Stimulated activated CD4-positive, alpha-beta T cell treated with anti-CD3 and anti-CD28 coated beads, Interleukin-2, amount 100 ng/mL, for 4 hours (primary cell): ENCODE measurements at places on chromosomes 7 and 10.

DNA sequence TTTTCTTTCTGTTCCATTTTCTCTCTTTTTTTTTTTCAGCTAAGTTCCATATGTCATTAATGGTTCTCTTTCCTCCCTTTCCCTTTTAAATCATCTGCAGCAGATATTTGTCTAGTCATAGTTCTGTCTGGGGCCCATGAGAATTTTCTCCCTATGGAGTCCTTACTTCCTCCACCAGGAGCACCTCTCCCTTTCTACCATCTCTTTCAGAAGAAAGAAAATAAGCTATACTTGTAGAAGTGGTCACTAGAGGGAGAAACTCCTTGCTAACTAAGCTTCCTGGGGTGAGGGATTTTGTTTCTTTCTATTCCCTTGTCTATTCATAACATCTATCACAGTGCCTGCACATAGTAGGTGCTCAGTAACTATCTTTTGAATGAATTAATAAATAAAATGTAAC is 230.2 kb upstream of the HPS1 start:
- DNase-seq, result no peak

DNA sequence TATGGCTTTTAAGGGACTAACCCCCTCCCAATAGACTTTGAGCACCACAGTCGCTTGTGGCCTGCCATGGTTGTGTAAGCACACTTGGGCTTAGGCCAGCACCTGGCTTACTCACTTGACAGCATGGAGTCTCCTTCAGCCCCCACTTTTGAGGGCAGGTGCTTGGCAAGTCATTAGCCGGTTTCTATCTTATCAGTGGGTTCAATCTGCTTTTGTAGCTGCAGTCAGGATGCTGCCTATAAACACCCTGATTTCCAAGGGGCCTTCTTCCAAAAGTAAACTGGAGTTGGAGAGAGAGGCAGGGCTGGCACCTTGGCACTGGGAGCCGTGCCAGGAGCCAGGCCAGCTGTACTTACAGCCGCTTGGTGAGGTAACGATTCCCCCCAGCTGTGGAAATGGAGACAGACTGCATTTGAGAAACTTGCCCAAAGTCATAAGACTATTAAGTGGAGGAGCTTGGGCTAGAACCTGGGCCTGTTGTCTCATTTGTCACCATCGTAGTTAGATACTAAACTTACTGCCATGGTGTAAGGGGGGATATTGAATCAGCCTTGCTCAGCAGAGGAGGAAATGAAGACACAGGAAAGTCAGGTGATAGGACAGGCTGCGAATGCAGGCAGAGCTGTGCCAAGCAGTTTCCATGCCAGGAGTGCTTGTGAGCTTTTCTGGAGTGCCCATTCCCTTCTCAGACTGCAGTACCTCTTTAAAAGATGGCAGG is 92.2 kb upstream of the EFCAB10 start:
- DNase-seq, result no peak

GRCh38 chr7:78179827-78180477 is 381.4 kb downstream of the PHTF2 start:
- no peak for DNase-seq

GRCh38 chr7:34064519-34065158 is 159.3 kb downstream of the BMPER start:
- DNase-seq, result no peak

DNA sequence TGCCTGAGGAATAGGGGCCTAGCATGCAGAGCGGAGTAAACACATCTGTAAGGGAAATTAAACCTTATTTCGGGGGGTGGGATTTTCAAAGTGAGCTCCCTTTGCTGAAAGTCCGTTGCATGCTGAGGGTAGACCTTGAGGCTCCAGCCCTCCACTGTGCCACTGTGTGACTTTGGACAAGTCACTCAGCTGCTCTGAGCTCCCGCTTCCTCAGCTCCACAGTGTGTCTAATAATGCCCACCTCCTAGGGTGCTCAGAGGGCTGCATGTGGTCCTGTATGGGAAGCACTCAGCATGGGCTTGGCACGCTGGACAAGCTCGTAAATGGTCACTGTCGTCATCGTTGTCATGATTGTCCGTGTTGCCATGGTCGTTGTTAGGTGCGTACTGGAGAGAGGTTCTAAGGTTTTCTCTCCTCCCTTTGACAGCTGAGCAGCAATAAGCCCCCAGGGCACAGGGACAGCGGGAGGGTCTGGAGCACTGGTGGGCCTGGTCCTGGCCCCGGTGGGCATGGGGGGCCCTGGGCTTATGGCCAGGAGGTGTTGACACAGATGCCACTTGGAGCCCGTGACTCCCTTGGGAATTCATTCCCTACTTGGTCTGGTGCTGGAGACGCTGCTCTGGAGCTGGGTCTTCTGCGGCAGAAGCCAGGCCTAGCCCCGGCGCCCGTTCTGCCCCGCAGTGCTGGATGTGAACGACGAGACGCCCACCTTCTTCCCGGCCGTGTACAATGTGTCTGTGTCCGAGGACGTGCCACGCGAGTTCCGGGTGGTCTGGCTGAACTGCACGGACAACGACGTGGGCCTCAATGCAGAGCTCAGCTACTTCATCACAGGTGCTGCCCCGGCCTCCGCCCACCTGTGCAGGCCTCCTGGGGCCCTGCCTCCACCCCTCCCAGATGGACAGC is 13.1 kb downstream of the C10orf105 start:
- no peak for DNase-seq

DNA sequence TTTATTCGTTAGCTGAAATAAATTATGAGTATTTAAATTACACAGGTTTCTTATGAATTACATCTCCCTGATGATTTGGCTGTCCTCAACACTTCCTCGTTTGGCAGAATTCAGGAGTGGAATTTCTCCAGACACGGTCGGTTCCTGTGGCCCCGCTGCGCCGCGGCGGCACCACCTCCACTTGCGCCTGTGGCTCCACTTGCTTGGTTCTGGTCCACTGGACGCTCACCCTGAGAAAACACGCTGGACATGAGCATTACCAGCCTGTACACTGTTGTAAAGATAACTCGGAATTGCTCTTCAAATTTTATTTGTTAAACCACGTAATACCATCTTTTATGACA is 85.3 kb downstream of the ZNF33B start:
- DNase-seq, result no peak

GRCh38 chr10:60735244-60735643 is 43.0 kb upstream of the CDK1 start:
- no peak for DNase-seq

DNA sequence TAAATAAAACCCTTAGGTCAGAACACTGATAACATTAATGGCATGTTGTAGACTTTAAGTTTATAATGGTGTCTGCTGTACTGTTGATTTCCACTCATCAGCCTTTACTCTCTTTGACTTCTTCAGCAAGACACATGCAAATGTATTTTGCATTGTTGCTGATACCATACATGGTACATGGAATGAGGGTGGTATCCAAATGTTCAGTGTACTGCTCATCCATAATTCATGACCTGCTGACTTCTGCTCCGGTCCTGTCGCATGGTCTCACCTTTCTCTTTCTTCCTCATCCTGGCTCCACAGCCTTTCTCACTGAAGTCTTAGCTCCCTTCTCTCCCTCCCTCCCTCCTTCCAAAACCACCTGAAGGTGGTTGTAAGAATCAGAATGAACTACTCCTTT is 4.7 kb upstream of the CUBN start:
- no peak for DNase-seq

DNA sequence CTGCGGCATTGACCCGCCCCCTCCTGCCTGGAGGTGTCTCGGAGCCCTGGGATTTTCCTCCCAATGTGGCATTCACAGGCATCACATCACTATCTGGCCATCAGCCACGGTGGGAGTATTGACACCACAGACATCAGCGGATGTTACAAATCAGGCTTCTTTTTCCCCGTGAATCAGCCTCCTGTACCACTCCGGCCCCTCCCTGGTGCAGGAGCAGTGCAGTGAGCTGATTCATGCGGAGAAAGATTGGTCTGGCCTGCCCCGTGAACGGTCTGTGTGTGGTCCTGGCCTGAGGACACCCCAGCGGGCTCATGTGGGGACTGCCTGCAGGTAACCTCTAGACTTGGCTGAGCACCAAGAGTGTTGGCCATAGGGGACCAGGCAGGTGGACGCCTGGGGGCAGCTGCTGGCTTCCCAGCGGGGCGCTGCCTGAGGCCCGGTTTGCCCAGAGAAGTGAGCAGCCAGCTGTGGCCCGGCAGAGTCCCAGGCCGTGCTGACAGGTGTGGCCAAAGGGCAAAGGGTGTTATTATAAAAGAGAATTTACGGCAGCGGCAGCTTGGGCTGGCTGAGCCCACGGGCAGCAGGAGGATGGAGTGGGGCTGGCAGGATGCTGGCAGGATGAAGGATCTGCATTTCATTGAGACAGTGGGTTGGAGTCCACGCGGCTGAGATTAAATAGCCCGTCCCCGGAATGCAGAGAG is 32.1 kb upstream of the GNA12 start:
- no peak for DNase-seq

- no peak for DNase-seq
Observed at GRCh38 chr10:93991114-93991513, 2.6 kb upstream of the PLCE1 start.

GRCh38 chr7:155298288-155298833 is 683 bp downstream of the INSIG1 start:
- DNase-seq, result no peak

DNA sequence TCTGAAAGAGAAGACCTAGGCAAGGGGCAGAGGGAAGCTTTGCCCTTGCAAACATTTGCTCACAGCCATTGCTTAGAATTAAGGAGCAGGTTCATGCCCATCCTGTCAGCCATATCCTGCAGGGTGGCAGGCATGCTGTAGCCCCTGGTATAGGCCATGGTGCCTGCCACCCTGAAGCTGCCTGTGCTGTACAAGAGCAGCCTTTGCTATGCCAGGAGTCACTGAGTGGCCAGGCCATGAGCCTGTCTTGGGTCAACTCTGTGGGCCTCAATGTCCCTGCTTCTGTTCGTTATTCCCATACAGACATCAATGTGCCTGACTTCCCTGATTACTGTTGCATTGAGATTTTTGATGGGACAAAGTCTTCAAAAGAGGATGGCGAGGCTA is 368 bp upstream of the SVOPL start:
- DNase-seq, result no peak

GRCh38 chr10:132328738-132329137 is 3.3 kb upstream of the LRRC27 start:
- no peak for DNase-seq

DNA sequence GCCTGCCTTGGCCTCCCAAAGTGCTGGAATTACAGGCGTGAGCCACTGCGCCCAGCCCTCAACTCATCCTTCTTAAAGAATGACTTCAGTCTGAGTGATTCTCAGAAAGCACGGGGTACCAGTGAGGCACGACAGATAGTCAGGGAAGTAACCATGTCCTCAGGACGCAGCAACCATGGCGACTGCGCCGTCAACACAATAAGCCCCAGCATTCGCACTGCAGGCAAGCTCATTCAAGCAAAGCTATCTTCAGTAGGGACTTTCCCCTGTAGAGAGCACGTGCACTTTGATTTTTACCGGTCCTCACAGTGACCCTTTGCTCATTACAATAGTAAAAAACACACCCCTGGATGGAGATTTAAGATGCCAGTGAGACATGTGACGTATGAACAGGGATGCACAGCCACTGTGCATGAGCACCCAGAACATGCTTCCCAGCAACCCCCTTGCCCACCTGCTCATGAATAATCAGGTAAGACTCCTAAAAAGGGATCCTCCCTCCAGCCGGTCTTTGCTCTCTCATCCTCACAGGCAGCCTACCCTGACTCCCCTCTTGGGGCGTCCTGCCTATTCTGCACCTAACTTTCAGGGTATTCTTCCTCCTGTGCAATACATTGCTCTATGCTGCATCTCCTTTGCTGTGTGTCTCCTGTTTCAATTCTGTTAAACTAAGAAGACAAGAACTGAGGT is 9.1 kb downstream of the WDR86 start:
- no peak for DNase-seq

DNA sequence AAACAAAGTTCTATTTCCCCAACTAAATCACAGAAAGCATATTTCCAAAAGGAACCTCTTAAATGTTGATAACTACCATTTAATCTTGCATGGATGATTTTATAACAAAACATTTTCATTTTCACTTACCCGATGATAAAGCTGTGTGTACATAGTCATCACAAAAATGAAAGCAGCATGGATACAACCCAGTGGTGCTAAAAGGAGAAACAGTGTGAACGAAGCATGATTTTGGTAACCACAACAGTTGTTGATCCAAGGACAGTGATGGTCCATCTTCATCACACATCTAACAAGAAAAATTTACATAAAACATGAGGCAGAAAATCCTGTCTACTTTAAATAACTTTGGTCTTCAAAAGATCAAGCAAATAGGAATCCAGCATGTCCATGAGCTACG is 4.7 kb downstream of the ZDHHC6 start:
- DNase-seq, result no peak

- no peak for DNase-seq
Observed at GRCh38 chr7:102974366-102975236, 61.8 kb downstream of the LRRC17 start.

- DNase-seq, result no peak
Observed at GRCh38 chr7:136293841-136294391, 316.8 kb upstream of the MTPN start.

DNA sequence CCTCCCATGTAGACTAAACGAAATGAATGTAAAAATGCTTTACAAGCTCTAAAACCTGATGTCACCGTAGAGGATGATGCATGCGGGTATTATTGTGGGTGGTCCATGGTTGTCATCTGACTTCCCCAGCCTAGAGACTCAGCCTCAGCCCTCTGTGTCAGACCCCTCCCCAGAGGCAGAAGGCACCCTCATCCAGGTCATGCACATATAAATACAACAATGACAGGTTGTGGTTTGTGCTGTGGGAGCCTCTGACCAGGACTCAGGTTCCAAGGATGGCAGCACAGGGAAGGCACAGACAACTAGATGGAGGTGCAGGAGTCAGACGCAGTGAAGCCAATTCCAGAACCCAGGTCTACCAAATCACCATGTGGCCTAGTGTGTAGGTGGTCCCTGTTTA is 3.3 kb upstream of the NODAL start:
- no peak for DNase-seq

DNA sequence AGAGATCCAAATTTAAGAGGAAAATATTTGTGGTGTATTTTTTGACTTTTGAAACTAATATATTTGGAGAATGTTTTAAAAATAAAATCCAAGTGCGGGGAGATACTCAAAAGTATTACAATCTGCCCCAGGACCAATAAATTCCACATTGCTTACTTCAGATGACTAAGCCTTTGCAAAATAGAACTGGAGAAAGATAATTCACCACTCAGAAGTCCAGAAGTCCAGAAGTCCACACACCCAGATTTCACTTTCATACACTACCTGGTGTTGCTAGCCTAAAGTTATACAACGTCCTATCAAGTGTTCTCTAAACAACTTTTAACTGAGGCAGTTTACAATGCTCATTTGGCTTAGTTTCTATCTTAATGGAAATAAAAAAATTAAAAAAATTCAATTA is 487.0 kb upstream of the SEMA3D start:
- DNase-seq, result no peak

DNA sequence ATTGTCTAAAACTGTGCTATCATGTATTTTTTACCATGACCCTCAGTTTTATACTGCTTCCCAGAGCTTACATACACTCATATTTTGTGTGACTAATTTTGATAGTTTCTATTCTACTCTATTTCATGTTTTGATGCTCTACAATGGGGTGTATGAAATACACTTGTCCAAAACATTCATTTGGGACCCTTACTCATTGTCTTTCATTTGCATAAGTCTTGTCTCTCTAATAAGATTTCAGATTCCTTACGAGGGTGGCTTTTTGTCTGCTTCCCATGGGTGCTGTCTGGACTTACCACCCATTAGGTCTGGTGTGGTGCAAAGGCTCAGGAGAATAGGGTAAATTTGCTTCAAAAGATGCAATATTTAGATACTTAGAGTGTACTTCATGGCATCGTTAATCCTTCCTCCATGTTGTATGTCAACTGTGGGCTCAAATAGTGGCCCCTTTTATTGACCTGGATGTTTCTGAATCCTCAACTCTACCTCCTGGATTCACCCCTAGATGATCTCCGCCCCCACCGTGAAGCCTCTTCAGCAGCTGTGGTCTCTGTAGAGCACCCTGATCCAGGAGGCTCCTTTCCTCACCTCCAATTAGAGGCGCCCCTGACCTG is 3.6 kb upstream of the GIMAP5 start:
- DNase-seq, result no peak
